ENCODE measurements at places on chromosomes 16 and 17.
A peak's percentile ranks its signal among the peaks of the same experiment; 100 is the strongest.

- no peak for DNase-seq
These were observed 10.7 kb downstream of the XYLT1 start for GRCh38 chr16:17459903-17460521.

DNA sequence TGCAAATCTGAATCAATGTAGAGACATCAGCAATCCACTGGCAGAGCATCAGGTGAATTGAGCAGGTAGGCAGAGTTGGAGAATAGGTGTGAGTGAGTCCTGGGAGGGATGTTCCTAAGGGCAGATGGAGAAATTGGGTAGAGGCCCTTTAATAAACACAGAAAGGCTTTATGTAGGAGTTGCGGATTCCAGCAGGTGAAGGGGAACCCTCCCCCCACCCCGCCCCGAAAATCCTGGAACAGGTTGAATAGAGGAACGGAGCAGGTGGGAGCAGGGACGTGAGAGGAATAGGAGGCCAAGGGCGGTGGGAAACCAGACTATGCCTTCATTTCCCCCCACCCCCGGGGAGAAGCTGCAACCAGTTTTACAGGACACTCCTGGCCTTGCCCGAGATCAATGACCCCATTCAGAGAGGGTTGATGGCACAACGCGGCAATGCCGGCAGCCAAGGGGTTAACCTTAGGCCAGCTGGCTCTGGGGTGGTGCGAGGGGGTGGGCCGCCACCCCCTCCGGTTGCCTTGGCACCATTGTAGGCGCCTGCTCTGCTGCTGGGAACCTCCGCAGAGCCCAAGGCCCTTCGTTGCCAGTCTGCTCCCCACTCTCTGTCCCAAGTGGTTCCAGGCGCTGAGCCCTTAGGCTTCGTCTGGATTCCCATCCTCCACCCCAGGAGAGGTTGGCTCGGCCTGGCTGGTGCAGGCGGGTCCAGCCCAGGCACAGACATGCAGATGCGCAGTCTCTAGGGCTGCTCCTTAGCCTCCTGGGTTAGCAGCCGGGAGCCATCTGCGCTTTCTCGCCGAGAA is 814 bp upstream of the RUNDC3A start:
- no peak for DNase-seq

GRCh38 chr17:78151514-78152008 is 5.4 kb downstream of the C17orf99 start:
- no peak for DNase-seq

DNA sequence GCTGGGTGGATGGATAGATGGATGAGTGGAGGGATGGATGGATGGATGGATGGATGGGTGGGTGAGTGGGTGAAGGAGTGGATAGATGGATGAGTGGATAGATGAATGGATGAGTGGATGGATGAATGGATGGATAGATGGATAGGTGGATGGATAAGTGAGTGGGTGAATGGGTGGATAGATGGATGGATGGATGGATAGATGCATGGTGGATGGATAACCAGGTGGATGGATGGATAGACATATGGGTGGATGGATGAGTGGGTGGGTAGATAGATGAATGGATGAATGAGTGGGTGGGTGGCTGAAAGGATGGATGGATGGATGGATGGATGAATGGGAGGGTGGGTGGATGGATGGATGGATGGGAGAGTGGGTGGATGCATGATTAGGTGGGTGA is 51.0 kb upstream of the ZC3H18 start:
- no peak for DNase-seq

- no peak for DNase-seq
These were observed 8.6 kb downstream of the NEUROD2 start for GRCh38 chr17:39599004-39599664.

DNA sequence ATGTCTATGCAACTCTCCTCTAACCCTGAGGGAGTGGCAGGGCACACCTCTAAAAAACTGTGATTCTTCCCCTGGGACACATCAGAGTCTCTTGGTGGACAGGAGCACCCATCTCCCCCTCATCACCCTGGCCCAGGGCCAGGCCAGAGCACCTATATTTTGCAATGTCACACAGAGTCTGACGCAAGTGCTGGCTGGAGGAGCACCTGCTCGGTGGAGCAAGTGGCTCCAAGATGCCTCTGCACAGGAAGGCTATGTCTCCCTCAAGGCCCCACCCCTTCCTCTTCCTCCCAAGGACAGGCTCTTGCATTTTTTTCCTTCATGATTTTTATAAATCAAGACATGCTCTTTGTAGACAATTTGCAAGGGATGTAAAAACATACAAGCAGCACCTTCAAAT is 13.3 kb downstream of the SNN start:
- DNase-seq = peak; percentile 81

DNA sequence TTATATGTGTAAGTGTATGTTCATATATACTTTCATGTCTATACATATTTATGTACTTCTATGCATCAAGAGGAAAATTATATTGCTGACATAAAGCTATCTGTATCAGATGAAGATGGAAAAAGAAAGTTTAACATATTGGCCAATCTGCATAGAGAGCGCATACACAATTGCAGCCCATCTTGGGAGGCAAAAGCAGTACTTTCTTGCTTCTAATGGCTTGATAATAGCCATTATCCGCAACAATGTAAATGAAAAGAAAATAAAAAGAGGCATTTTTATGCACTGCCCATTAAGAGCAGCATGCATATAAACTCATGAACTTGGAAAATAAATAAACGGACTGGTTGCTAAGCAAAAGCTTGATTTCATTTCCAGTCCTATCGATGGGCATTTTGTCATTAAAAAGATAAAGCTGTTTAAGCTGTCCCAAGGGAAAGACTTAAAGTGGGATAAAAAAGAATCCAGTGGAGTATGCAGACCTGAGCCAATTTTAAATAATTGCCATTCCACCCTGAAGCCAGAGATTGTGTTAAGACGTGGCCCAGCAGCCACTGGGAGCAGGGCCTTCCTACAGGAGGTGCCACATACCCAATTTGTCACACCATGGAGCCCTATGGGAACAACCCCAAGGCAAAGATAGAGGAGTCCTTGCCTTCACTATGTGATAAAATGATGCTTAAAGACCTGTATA is 183.6 kb upstream of the CDH11 start:
- no peak for DNase-seq

- DNase-seq = no peak
These were observed 46.4 kb downstream of the SLC47A1 start for GRCh38 chr17:19579867-19580565.

GRCh38 chr17:1830288-1830687 is 483 bp downstream of the RPA1 start:
- DNase-seq = no peak

DNA sequence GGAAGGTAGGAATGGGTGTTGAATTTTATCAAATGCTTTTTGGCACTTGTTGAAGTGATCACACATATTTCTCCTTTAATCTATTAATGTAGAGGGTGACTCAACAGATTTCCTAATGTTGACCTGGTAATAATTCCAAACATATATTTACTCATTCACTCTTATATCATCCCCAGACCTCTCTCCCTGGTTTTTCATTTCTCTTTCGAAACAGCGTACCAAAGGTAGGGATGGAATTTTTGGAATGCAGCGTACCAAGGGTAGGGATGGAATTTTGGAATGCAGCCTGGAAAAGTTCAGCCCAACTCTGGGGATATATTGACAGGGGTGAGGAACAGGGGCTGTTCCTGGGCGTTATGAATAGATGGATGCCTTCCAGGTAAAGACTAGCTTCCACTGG is 7.3 kb downstream of the KIF18B start:
- DNase-seq = no peak

GRCh38 chr17:81309140-81309858 is 14.2 kb upstream of the SLC38A10 start:
- peak; percentile 83 for DNase-seq

- DNase-seq = no peak
These were observed 64.3 kb downstream of the PIGL start for GRCh38 chr17:16281351-16281750.

Data from HL-60 (cell line).